Airway epithelial cell (primary cell): ENCODE measurements at places on chromosomes 6 and 20. TPM values are rescaled to one million over a fixed set of nuclear protein-coding genes. Genes with fewer than 3 reads are reported as not detected.

Gene SRSF3
- total RNA-seq = 328 and 368 TPM in 2 replicates

Gene SEMG1
- total RNA-seq = not detected in 2 replicates

Gene NOL7
- total RNA-seq = 86.7 and 143 TPM in 2 replicates

Gene RGS17
- 3.3 and 3.6 TPM in 2 replicates for total RNA-seq

Gene DACT2
- total RNA-seq = 0.63 and 1.5 TPM in 2 replicates

Gene C2
- total RNA-seq = 0.21 TPM in 1 of 2 replicates, not detected in the other

Gene MLIP
- total RNA-seq = 0.63 TPM in 1 of 2 replicates, not detected in the other

Gene TMEM14B
- total RNA-seq = 69.0 and 77.3 TPM in 2 replicates

Gene BEND3
- total RNA-seq = 1.6 and 3.2 TPM in 2 replicates

Gene PDE7B
- 0.05 and 0.21 TPM in 2 replicates for total RNA-seq

Gene TREML1
- total RNA-seq = not detected in 2 replicates

Gene SEL1L2
- total RNA-seq = not detected in 2 replicates

Gene TUBB1
- not detected in 2 replicates for total RNA-seq

Gene ULBP1
- 0.05 and 0.28 TPM in 2 replicates for total RNA-seq

Gene DEFB112
- not detected in 2 replicates for total RNA-seq

Gene FNDC1
- 0.07 TPM in 1 of 2 replicates, not detected in the other for total RNA-seq

Gene DAAM2
- total RNA-seq = under 0.01 and 1.9 TPM in 2 replicates

Gene SPATA25
- 0.33 TPM in 1 of 2 replicates, not detected in the other for total RNA-seq

Gene GRM1
- total RNA-seq = 0.65 TPM in 1 of 2 replicates, not detected in the other

Gene OTOR
- not detected in 2 replicates for total RNA-seq

Gene SLC13A3
- 3.2 and 3.3 TPM in 2 replicates for total RNA-seq

Gene NRN1
- 0.07 TPM in 1 of 2 replicates, not detected in the other for total RNA-seq

Gene MCCD1
- not detected in 2 replicates for total RNA-seq

Gene THBS2
- total RNA-seq = 3.3 and 3.9 TPM in 2 replicates

Gene OR2J3
- total RNA-seq = not detected in 2 replicates

Gene PTCRA
- total RNA-seq = not detected in 2 replicates

Gene LRFN2
- total RNA-seq = not detected in 2 replicates

Gene PBOV1
- total RNA-seq = not detected in 2 replicates

Gene LPA
- total RNA-seq = not detected in 2 replicates

Gene CALHM4
- total RNA-seq = 0.09 TPM in 1 of 2 replicates, not detected in the other

Gene VGLL2
- total RNA-seq = not detected in 2 replicates

Gene DLK2
- 11.9 and 21.3 TPM in 2 replicates for total RNA-seq

Gene NOX3
- not detected in 2 replicates for total RNA-seq

Gene HRH3
- total RNA-seq = not detected in 2 replicates
